ENCODE measurements at places on chromosomes 2 and 18.

GRCh38 chr2:80016171-80016570, 288.4 kb downstream of the LRRTM1 start:
- DNase-seq: no peak

- no peak for DNase-seq
These were observed 26.4 kb downstream of the EML4 start for GRCh38 chr2:42195559-42195958.

GRCh38 chr2:133378928-133379549, 189.2 kb downstream of the NCKAP5 start:
- no peak for DNase-seq

DNA sequence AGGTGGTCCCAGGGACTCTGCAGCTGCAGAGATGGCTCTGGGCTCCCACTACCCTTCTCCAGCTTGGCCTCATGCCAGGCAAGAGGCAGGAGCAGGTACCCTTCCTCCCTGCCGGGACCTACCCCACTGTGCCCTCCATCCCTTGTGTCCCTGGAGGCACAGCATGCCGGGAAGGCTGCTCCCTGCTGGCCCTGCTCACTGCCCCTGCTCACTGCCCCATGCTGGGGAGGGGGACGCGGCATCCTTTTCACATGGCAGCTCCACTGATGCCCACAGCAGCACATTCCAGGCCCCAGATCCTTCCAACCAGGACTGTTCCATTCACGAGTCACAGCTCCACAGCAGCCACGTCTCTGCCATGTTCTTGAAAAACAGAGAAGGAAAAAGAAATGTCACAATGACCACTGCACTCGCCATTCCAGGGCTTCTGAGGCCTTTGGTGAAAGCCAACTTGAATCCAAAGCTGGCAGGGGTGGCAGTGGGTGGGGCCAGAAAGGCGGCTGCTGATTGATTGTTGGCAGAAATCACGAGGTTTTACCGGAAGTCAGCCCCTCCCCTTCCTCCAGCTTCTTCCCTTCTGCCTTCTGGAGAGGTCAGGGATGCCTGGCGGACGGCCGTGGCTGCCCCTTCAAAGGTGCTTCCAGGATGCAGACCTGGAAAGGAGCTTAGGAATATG, 268.0 kb downstream of the CYP26B1 start:
- no peak for DNase-seq

GRCh38 chr2:126652323-126652891, 3.6 kb upstream of the GYPC start:
- no peak for DNase-seq

- no peak for DNase-seq
These were observed 108.3 kb upstream of the PPP1CB start for GRCh38 chr2:28643327-28643726.

- DNase-seq: no peak
These were observed 494.7 kb downstream of the BCL11A start for GRCh38 chr2:60058781-60059180.

Data from omental fat pad (tissue), 4 donors.